RCC 7860 (cell line): ENCODE measurements at places on chromosomes 6 and 20.
A peak's percentile ranks its signal among the peaks of the same experiment; 100 is the strongest.

DNA sequence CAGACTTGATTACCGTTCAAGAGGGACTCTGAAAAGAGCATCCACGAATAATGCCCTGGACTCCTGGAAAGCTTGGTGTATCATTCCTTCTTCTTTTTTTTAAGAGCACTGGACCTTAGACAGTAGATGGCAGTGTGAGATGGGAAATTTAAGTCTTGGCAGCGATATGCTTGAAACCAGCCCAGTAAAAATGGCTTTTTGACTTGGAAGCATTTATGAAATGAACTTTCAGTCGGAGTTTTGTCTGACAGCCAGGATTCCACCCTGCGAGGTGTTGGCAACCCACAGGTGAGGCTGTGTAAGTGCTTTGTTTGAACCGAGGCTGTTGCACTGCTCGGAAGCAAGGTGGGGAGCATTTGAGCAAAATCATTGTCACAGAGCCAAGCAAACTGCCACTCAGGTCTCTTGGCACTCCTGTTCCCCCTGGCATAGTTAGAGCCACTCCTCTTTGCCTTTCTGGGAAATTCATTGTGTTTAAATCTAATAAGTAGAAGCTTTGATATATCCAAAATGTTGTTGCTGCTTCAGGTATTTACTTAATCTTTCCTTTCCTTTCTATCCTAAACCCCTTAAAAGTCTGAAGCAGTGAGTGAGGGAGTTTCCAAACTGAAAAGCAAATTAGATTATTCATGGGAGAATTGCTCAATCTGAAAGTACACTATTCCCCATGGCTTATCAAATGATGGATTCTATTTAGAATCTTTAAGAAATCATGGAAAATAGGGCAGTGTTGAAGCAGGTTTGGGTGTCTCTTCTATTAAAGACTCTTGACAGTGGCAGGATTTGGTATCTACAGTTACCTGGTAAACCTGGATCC, 272.8 kb upstream of the SLC35B3 start:
- no peak for DNase-seq

DNA sequence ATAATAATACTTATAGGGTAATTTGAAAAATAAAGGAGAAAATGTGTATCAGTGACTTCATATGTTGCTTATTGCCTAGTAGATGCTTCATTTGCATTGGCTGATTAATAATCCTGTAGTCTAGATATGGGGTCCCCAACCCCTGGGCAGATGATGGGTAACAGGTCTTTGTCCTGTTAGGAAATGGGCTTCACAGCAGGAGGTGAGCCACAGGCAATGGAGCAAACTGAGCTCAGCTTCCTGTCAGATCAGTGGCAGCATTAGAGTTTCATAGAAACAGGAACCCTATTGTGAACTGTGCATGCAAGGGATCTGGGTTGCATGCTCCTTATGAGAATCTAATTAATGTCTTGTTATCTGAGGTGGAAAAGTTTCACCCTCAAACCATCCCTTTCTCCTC, 1049.5 kb upstream of the EPHA7 start:
- DNase-seq = no peak

DNA sequence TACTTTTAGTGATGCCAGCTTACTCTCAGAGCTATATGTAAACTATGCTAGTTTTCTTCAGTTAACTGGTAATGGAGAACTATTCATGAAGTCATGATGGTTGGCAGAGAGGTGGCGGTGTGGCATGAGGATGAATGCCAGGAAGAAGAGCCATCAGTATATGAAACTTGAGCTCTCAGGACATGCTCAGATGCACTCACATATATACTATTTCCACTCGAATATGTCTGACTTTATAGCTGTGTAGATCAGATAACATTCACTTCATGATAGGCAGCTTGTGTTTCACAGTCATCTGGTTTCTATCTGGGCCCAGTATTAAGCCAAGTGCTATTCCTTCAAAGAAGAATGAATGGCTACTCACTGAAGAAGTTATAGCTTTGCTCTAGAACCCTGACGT, 46.2 kb upstream of the CEP85L start:
- DNase-seq = no peak

DNA sequence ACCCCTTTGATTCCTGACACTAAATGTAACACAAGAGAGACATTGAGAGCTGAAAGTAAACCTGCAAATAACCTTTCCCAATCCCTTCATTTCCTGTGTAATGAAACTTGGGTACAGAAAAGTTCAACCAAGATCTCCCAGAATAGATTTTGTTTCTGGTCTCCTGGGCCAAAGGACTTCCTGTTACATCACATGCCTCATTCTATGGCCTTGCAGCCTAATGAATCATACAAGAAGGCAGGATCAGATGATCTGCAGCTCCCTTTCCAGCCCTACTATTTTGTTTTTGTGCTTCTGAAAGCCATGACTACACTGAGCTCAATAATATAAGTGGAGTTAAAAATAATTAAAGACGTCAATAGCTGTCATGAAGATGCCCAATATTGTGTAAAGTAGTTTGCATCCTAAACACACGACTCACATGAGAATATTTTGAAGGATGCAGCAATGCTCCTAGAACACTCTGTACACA, 73.4 kb upstream of the NOX3 start:
- DNase-seq = peak; percentile 66

- DNase-seq = no peak
Measured at GRCh38 chr6:99064834-99065233, 117.1 kb upstream of the FBXL4 start.
